ENCODE measurements at places on chromosomes 3 and 15.

GRCh38 chr3:156769721-156770654 is 56.2 kb upstream of the LEKR1 start:
- no peak for DNase-seq

- DNase-seq: no peak
These were observed 15.4 kb downstream of the ZNF148 start for GRCh38 chr3:125359700-125360099.

DNA sequence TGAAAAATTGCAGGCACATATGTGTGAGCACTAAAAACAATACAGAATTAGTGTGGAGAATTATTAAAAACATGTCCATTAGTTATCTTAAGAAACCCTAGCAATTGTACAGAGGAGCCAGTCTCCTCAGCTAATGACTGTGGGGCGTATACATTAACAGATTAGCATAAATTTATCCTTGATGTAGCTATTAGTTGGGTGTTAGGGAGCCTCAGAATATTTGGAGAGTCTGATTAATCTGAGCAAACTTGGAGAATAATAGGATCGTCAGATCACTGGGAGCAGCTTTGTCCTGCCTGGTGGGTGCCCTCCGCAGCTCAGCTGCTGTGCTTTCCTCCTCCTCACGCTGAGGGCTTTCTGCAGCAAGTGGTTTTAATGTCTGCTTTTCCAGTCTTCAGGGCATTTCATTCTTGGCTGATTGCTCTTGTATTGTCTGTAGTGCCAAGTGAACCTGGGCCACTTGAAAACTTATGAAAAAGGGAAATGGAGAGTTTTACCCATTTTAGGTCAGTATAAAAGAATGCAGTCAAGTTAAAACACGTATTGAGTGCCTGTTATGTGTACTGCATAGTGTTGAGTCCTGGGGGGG is 417.4 kb upstream of the SEMA6D start:
- DNase-seq: no peak

DNA sequence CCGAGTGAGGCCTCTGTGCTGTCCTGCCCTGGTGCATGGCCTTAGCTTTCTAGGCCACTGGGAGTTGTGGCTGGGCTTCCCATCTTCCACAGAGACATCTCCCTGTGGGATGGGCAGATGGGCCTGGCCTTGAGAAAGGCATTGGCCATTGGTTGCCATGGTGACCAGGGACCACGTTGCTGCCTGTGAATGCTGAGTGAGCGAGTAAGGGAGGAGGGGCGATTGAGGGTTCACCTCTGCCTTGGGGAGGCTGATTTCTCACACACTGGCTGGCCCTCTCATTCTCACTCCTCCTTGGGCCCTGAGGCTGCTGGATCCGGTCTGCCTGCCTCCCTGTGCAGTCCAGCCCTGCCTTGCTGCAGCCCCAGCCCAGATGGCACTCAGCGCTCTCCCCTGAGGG is 26.4 kb upstream of the DOCK3 start:
- no peak for DNase-seq

GRCh38 chr3:45054196-45054857 is 28.2 kb downstream of the CLEC3B start:
- DNase-seq: no peak

- DNase-seq: no peak
These were observed 34.5 kb downstream of the FEM1B start for GRCh38 chr15:68311859-68312557.

- no peak for DNase-seq
These were observed 238.7 kb upstream of the NR2E3 start for GRCh38 chr15:71571641-71572040.

GRCh38 chr15:77577366-77577950 is 55.3 kb downstream of the LINGO1 start:
- DNase-seq: no peak

- no peak for DNase-seq
These were observed 101.4 kb upstream of the HACD2 start for GRCh38 chr3:123686251-123686650.

DNA sequence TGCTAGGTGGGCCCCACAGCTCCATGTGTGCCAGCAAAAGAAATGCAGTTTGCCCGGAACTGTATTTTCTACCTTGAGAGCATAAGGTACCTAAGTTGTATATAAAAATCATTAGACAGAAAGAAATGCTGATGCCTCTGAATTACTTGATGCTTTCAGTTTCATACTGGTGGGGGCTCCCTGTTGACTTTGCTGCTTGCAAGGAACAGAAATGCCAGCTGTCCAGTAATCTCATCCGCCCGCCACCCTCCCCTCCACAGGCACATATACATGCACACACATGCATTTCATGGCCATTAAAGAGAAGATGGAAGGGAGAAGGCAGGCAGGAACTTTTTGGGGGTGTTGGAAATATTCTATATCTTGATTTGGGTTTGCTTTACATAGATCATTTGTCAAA is 38.4 kb downstream of the LIMD1 start:
- DNase-seq: no peak

GRCh38 chr3:126847061-126847460 is 135.9 kb upstream of the PLXNA1 start:
- DNase-seq: no peak

GRCh38 chr3:103657756-103658155 is 1222.9 kb downstream of the ZPLD1 start:
- no peak for DNase-seq

DNA sequence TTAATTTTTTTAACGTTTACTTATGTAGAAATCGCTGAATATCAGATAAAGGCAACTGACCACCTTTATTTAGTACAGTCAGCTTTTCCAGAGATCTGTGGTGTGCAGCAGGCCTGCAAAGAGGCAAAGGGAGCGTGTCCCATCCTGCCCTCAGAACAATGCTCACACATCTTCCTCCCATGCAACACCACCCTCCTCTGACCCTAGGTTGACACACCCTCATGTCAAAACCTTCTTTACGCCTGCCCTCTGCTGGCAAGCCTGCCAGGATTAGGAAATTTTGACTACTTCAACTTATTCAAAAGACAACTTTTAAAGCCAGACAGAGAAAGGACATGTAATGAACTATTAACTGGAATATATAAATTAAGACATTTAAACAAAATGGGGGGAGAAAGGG is 513.7 kb downstream of the FOXP1 start:
- DNase-seq: peak; percentile 56

GRCh38 chr3:111538681-111539083 is 3.3 kb upstream of the CD96 start:
- no peak for DNase-seq

DNA sequence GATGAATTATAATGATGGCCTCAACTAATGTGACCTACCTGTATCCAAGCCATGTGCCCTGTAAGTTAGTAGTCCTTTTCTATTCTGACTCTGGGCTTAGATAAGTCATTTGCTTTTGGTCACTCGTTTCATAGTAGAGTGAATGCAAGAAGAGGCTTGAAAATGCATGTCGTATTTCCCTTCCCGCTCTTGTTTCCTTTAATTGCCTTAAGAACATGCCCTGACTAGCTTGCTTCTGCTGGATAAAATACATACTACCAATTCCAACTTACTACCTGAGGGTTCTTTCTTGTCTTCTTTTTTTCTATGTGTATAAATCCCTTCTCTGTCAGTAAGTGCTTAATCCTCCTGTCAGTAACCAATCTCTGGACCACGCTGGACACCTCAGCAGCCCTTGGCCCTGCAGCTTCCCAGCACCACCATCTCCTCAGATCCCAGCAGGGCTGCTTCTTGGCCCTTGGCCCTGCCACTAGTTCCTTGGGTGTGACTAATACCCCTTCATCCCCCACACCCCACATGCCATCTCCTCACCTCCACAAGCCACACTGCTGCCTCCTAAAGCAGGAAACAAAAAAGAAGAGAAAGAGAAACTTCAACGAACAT is 771.7 kb downstream of the IGSF11 start:
- DNase-seq: no peak

DNA sequence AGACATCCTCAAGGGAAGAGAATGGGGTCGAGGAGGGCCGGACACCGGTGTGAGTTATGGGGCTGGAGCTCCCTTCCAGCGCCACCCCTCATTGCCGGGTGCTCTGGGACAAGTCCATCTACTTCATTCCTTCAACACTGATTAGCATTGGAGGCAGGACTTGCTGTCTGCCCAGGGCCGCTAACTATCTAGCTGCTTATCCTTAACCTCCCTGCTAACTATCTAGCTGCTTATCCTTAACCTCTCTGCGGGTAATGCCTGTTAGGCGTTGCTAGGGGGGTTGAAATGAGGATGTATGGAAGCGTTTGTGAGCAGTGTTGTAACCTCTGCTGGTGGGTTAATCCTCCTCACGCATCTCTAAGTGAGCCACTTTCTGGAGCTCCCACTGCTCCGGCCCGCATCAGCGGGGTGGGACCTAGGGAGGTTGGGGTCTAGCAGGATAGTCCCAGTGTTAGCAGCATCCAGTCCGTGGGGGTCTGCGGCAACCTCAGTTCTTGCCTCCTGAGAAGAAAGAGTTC is 10.9 kb upstream of the CHAC1 start:
- no peak for DNase-seq

GRCh38 chr3:8518138-8518537 is 16.5 kb downstream of the LMCD1 start:
- no peak for DNase-seq

DNA sequence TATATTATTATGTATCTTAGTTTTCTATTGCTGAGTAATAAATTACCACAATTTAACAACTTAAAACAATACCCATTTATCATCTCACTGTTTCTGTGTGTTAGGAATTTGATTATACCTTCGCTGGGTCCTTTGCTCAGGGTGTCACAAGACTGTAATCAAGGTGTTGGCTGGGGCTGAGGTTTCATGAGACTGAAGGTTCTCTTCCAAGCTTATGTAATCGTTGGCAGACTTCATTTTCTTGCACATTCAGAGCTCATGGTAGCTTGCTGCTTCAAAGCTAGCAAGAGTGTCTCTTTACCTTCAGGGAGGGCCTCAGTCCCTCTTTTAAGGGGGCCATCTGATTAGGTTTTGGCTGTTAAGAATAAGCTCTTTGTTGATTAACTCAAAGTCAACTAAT is 293.1 kb downstream of the POLQ start:
- no peak for DNase-seq

DNA sequence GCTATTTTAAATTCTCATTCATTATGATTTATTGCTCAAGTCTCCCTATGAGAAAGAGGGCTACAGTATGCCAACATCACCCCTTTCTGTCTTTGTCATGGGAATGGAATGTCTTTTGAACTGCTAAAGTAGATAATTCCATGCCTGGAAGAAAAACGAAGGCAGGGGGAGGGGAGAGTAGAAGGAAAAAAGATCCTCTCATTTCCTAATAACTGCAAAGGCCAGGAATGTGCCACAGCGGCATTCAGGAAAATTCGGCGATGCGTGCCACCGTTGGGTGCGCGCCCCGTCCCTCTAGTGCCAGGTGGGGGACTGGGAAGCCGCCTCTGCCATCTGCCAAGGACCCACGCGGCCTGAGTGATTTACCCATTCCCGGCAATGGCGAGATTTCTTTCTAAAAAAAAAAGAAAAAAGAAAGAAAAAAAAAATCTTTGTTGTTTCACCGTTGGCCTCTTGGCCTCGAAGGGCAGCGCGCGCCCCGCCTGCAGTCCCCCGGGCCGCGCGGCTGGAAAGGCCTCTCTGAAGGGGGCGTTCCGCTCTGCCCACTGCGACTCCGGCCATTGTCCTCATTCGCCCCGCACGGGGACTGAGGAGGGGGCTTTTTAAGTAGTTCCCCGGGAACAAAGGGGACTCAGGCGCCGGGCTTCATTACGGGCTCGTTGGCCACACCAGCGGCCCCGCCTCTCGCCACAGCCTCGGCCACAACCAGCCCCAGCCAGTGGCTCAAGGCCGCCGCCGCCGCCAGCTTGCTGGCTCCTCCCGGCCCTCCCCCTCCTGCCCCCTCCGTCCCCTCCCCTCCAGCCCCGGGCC is 54.5 kb downstream of the CPN2 start:
- no peak for DNase-seq

DNA sequence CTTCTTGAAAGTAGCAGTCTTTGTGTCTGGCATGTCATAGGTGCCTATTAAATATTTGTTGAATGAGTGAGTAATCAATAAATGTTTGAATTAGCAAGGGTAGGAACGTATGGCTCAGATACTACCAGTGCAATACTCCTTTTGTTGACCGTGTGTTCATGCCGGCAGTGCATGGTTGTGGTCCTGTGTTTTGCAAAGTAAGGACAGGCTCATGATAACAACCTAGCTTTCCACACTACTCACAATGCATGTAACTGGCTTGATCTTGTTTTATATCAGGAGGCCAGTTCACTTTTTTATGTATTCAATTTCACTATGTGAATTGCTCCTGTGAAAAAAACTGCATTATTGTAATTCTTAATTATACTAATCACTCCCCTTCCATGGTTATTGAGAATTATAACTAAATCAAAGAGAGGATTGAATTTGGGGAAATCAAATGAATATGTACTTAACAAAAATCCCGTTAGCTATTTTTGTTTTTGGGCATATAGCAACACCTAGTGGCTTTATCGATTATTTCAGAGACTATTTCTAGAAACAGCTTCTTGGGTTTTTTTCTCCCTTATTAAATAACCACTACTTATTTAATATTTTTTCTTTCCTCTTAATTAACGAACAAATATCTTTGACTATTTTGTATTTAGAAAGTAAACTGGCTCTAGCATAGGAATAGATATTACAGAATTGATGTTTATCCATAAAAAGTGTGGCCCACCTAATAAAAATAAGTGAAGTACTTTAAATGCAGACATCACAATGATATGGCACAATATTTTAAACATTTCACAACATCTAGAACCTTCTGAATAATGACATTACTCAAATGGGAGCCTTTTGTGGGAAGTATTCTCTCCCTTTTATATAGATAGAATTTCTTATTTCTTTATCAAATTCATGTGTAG is 218.5 kb downstream of the BBX start:
- no peak for DNase-seq

DNA sequence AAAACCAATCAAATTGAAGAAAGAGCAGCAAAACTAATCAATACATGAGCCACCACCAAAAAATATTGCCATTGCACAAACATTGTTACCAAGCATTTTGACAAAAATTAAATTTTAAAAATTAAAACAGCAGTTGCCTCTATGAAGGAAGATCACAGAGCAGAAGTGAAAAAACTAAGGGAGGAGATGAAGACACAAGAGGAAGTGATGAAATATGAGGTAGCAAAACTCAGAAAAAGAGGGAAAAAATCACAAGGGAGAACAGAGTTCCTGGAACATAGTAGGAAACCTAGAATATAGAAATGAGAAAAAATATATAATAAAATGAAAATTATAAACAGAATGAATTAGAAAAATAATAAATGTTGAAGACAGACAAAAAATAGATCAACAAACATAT is 7.3 kb upstream of the SERPINI2 start:
- no peak for DNase-seq

DNA sequence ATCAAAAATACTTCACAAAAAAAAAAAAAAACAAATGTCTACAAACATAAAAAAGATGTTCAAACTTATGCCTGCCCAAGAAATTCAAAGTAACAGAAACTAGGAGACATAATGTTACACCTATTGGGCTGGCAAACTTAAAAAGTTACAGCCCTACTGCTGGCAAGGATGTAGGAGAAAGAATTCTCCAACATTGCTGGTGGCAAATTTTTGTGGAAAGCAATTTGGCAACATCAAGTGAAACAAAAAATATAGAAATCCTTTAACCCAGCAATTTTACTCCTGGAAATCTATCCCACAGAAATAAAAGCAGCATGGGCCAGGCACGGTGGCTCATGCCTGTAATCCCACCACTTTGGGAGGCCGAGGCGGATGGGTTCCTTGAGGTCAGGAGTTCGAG is 73.2 kb downstream of the STAG1 start:
- no peak for DNase-seq

GRCh38 chr3:148381051-148381450 is 316.7 kb upstream of the AGTR1 start:
- no peak for DNase-seq
